Thymus (tissue), 14 donors: ENCODE measurements at places on chromosomes 2 and 18.

- no peak overlapping the region for H3K27ac ChIP-seq
- H3K4me3 ChIP-seq: no peak overlapping the region
- DNase-seq: no peak
- no peaks in the 10 kb centered on the region for H3K36me3 ChIP-seq
- H3K4me1 ChIP-seq: no peaks in the 10 kb centered on the region
Measured at GRCh38 chr2:219701847-219702634, 74.6 kb downstream of the SLC4A3 start.

DNA sequence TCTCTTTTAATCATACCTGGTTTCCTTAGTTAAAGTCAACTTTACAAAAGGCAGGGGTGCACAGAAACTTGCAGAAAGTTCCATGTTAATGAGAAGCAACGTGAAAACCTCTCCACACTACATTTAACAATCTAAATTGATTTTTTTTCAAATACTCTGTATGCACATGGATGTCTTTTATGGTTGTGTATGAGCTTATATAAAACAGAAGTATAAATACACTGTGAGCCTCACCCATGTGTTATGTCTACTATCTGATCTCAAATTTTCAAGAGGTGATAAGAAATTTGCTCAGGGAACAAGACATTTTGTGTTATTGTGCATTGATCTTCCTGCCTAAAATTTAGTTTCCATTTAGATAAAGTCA is 617.6 kb downstream of the ADCYAP1 start:
- no peaks in the 10 kb centered on the region for H3K27me3 ChIP-seq
- H3K27ac ChIP-seq: no peak overlapping the region
- no peaks in the 10 kb centered on the region for H3K4me1 ChIP-seq
- H3K4me3 ChIP-seq: no peak overlapping the region

GRCh38 chr18:10164271-10165071 is 250.7 kb downstream of the VAPA start:
- DNase-seq: no peak
- no peak overlapping the region for H3K4me3 ChIP-seq
- H3K27me3 ChIP-seq: no peaks in the 10 kb centered on the region
- H3K27ac ChIP-seq: no peak overlapping the region

DNA sequence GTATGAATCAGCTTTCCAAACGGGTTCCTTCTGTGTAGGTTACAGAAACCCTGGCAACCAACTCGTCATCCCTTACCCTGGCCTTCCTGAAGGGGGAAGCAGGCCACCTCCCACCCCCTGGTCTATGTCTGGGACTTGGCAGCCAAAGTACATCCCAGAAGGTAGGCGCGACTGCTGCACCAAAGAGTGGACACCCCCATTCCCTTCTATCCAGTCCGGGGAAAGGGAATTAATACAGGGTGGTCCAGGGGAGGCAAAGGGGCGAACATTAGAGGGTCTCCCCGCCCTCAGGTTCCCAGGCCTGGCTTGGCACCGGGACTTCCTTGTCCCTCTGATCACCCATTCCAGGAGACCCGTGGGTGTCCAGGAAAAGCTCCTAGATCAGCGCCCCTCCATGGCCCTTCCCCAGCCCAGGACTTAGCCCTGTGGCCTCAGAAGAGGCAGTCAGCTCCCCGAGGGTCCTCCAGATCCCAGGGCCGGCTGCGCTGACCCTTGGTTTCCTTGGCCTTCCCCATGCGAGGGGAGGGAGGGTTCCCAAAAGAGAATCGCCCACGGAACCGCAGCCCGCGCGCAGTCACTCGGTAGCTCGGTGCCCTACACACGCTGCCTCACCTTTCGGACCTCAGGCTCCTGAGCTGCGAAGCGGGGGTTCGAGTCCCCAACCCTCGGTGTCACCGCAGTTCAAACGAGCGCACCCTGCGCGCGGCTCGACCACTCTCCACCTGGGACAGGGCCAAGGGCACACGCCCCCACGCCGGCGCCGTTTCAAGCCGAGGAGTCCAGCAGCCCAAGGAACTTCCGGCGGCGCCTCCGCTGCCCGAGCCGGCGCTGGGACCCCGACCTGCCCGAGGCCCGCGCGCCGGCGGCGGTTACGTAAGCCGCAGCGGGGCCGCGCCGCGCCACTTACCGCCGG is at the start of gene PER2:
Gene PER2, minus strand, starts transcription at position 874 of the 913 bp plus-strand sequence. CDS start 10,674 bp downstream, outside the sequence.
- H3K27ac ChIP-seq: peak within 1 kb of the TSS; percentile 43
- no peak for DNase-seq
- no peaks in the 10 kb centered on the region for H3K36me3 ChIP-seq
- H3K4me1 ChIP-seq: peaks cover 28% of the 10 kb centered on the region
